KG1 (cell line): ENCODE measurements at places on chromosomes 12 and 14.
A peak's percentile ranks its signal among the peaks of the same experiment; 100 is the strongest.

DNA sequence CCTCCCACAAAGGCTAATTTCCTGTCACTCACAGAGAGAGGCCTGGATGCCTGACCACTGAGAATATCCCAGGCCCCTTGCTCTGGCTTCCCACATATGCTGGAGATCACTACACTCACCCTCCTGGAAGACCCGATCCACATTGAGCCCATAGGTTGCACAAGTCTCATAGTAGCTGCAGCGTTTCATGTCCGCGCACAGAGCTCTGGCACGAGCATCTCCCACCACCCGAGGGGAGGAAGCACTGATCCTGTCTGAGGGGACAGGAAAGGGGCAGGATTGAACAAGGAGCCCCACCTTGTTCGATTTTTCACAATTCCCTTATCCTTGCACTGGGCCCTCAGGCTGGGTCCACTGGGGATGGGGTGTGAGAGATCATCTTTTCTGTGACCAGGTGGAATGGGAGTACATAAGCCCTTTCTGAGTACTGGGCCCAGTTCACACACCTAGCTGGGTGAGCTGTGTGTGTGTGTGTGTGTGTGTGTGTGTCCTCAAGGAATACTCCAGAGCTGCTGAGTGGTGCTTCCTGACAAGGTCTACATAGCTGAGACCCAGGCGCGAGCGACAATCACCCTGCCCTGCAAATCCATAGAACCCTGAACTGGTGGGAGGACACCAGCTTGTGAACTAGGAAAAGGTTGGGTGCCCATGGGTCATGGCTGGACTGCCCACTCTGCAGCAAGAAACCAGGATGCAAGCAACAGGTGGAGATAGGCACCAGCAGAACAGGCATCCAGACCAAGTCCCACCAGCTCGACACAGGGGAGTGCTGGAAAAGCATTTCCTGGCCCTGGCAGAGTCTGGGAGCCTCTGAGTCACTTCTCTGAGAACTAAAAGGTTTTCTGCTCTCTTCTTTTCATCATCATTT, 5.6 kb downstream of the AGAP2 start:
- no peak for DNase-seq

DNA sequence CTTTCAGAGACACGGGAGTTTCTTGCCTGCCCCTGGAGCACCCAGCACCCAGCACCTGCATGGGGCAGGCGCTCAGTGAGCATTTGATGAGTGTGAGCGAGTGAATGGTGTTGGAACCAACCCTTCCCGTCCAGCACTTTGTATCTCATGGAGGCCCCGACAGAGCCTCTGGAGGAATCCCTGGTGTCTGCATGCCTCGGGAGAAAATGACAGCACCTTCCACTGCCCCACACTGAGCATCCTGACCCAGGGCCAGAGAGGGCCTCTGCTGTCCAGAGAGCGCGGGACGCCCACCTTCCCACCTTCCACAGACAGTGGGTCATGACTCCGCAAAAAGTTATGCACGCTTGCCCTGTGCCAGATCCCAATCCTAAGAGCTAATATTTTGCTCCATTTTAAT, 103.0 kb upstream of the BCL11B start:
- no peak for DNase-seq

DNA sequence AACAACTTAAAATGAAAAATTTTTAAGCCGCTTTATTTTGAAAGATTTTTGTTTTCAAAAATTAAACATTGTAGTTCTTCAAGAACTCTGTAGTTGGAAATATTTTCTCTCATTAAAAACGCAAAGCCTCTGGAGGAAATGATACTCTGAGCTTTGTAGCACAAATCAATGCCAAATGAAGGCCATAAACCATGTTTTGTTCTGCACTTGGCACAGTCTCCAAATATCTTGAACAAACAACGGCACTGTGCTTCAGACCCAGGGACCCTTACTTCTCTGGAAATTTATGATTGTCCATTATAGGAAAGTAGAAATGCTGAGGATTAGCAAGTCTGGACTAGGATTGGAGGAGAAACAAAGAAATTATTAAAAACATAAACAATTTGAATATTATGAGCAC, 160.8 kb upstream of the BMP4 start:
- DNase-seq = no peak

GRCh38 chr12:795305-795704, 42.9 kb downstream of the WNK1 start:
- no peak for DNase-seq

- DNase-seq = no peak
These were observed 41.9 kb upstream of the ZFP36L1 start for GRCh38 chr14:68834816-68835215.

- DNase-seq = no peak
These were observed 1.1 kb downstream of the SMIM10L1 start for GRCh38 chr12:11171969-11172675.

DNA sequence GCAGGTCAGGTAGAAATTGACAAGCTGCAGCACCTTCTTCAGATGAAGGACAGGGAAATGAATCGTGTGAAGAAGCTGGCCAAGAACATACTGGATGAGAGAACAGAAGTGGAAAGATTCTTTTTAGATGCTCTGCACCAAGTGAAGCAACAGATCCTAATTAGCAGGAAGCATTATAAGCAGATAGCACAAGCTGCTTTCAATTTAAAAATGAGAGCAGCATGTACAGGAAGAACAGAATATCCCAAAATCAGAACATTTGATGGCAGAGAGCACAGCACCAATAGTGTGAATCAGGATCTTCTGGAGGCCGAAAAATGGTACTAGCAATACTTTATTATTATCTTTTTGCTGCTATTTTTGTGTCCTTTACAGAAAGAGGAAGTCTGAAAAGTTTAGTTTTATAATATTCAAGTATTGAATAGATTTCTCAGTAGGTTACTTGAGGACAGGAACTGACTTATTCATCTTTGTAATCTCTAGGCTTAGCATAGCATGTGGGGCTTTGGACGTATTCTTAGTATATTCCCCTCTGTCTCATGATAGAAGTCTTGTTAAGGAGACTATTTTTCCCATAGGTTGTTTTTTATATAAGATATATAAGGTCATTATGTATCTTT, 30.8 kb downstream of the BBOF1 start:
- DNase-seq = no peak

- DNase-seq = no peak
These were observed 84.8 kb upstream of the MAP1LC3B2 start for GRCh38 chr12:116474331-116474730.

- DNase-seq = peak; percentile 79
These were observed 75.3 kb upstream of the TMPO start for GRCh38 chr12:98439981-98440581.

DNA sequence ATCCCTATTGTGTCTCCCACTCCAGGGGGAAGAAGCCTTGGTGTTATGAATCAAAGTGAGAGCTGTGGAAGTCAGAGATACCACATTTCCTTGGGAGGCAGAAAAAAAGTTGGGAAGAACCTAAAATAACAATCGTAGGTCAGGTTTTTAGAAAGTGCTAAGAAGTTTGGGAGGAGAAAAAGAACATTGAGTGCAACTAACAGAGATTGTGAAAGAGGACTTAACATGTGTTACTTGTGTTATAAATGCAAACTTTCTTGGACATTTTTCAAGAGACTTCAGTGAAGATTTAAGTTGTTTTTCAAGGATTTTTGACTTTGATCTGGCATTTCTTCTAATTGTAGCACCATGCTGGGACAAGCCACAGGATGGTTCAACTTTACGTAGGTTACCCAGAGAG, 7.8 kb upstream of the ERP27 start:
- no peak for DNase-seq

DNA sequence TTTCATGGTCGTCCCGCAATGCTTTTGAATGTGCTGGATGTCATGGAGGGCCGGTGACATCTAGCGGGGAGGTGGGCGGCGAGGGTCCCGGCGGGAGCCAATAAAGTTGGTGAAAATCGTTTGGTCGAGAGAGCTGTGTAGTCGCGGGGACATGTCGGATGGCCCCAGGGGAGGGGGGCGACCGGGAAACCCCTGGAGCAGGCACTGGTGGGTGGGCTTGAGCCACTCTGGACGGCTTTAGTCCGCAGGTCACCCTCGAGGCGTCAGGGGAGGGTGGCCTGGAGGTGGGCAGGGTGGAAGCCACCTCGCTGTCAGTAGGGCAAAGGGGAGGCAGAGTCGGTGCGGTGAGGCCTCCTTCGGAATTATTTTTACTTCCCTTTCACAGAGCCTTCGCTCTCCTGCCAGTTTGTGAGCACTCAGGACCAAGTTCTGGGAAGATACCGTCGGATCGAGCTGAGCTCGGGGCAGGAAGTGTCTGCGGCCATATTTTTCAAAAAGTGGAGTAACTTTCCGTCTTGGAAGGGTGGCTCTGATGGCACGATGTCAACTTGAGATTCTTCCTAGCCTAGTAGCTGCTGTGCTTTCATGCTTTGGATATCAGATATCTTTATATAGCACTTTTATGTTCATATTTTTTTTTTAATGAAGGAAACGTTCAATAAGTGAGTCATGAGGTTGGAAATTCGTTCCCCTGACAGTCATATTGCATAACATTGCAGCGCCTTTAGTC, 28.2 kb downstream of the WBP11 start:
- DNase-seq = no peak

DNA sequence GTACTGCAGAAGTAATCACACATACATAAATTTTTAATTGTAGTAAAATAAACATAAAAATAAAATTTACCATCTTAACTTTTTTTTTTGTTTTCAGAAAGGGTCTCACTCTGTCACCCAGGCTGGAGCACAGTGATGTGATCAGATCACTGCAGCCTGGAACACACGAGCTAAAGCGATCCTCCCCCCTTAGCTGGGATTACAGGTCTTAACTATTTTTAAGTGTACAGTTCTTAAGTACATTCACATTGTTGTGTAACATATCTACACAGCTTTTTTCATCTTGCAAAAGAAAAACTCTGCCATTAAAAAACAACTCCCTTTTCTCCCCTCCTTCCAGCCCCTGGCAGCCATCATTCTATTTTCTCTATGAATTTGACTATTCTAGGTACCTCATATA, 92.3 kb downstream of the PPP1R12A start:
- DNase-seq = no peak

DNA sequence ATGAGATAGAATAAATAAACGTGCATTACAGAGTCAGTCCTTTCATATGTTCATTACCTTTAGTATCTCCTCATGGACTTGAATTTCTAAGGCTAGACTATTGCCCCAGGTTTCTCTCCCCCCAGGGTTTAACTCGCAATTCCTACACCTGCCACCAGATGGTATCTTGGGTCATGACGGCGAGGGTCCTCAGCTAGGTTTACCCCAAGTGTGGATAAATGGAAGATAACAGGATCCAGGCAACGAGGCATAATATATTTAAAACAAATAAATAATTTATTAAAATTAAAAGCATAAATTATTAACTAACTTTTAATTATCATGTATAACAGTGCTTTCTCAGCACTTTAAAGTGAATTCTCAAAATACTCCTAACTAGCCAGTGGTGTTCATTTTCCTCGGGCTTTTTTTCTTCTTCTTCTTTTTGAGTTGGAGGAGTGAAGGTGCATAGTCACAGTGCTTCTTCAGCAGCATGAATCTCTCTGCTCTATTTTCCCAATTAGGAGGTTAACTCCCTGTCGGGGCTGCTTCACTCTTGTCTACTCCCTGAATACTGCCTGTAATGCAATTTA, 243.5 kb upstream of the CAND1 start:
- no peak for DNase-seq

GRCh38 chr14:22314183-22314820, 274.7 kb downstream of the DAD1 start:
- peak; percentile 62 for DNase-seq

GRCh38 chr12:14567351-14568162, at the start of gene PLBD1:
Gene PLBD1 (minus strand): TSS chr12:14567883. CDS start chr12:14567696, 187 bp downstream.
- no peak for DNase-seq

- no peak for DNase-seq
These were observed 54.0 kb downstream of the PTPRB start for GRCh38 chr12:70583251-70583650.

- no peak for DNase-seq
These were observed 10.6 kb upstream of the KRT74 start for GRCh38 chr12:52584156-52584682.

GRCh38 chr14:74763803-74764531, 851 bp downstream of the YLPM1 start:
- no peak for DNase-seq

- no peak for DNase-seq
These were observed 558.6 kb downstream of the DIO2 start for GRCh38 chr14:79652513-79653307.

GRCh38 chr14:77682158-77682553, 25.7 kb downstream of the ALKBH1 start:
- no peak for DNase-seq

DNA sequence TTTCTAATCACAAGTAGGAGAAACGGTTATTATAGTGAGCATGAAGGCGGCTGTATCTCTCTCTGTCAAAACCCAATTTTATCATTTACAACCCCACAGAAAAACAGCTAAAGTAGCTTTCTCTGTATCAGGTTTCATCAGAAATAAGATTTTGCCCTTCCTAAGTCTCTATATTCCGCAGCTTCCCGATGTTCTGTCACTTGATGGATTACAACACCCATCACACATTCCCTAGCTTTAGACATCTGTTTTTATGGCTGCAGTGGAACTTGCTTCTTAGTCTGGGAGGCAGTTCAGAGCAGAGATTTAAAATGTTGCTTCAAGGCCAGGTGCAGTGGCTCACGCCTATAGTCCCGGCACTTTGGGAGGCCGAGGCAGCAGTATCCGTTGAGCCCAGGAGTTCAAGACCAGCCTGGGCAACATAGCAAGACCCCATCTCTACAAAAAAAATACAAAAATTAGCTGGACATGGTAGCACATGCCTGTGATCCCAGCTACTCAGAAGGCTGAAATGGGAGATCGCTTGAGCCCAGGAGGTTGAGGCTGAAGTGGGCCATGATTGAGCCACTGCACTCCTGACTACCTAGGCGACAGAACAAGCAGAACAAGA, 27.6 kb upstream of the FOXN3 start:
- DNase-seq = no peak

- DNase-seq = no peak
These were observed 760 bp downstream of the ACTN1 start for GRCh38 chr14:68978172-68978911.

DNA sequence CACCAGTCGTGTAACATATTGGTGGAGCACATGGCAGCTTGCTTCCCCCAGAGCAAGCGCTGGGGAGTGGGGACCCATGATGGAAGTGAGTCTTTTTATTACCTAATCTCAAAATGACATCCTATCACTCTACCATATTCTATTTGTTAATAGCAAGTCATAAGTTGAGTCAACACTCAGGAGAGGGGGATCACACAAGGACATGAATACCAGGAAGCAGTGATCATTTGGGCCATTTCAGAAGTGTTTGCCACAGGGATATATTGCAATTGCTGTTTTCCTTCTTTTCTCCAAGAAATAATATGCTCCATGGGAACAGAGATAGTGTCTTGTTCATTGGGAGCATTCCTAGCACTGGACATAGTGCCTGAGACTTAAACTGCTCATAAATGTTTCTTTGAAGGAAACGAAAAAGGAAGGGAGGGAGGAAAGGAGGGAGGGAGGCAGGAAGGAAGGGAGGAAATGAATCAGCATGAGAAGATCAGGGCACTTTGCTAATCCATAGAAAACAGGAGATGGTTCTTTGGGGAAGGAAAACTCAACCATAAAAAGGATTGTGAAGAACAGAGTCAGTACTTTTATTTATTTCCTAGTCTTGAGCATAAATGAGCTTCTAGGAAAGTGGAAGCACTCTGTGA, 39.2 kb upstream of the EEA1 start:
- no peak for DNase-seq
